Hematopoietic multipotent progenitor cell (in vitro differentiated cells): ENCODE measurements at places on chromosomes 1 and 21. TPM values are rescaled to one million over a fixed set of nuclear protein-coding genes. Genes with fewer than 3 reads are reported as not detected.

FALEC gene
- total RNA-seq = 0.27 TPM

CFAP74 gene
- not detected for total RNA-seq

IL19 gene
- not detected for total RNA-seq

FMO3 gene
- not detected for total RNA-seq

- DNase-seq = no peak
Measured at GRCh38 chr1:185244015-185244747, 72.9 kb downstream of the IVNS1ABP start.

- no peak for DNase-seq
Measured at GRCh38 chr1:78843546-78843945, 163.0 kb downstream of the ADGRL4 start.

- DNase-seq = no peak
Measured at GRCh38 chr1:100847361-100848082, 47.1 kb downstream of the EXTL2 start.

- DNase-seq = no peak
Measured at GRCh38 chr1:221794079-221794670, 52.3 kb upstream of the DUSP10 start.

- no peak for DNase-seq
Measured at GRCh38 chr1:53257454-53258081, 19.2 kb upstream of the MAGOH start.

DNA sequence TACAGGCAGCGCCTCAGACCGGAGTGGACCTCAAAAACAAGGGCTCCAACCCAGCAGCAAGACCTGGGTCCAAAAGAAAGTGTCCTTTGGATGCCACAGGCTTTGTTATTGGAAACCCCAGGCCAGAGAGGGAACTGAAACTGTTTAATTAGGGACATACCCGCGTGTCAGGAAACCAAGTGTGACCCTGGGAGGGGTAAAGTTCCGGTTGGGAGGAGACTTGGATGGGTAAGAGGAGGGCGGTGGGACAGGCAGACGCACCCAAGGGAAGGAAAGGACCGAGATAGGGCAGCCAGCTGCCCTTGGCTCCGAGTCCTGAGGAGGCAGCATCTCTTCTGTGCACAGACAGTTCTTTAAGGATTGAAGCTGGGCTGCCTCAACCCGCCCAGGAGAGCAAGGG, 71.4 kb downstream of the CDC7 start:
- no peak for DNase-seq

GRCh38 chr1:15676688-15677661, 7.1 kb upstream of the PLEKHM2 start:
- no peak for DNase-seq

DNA sequence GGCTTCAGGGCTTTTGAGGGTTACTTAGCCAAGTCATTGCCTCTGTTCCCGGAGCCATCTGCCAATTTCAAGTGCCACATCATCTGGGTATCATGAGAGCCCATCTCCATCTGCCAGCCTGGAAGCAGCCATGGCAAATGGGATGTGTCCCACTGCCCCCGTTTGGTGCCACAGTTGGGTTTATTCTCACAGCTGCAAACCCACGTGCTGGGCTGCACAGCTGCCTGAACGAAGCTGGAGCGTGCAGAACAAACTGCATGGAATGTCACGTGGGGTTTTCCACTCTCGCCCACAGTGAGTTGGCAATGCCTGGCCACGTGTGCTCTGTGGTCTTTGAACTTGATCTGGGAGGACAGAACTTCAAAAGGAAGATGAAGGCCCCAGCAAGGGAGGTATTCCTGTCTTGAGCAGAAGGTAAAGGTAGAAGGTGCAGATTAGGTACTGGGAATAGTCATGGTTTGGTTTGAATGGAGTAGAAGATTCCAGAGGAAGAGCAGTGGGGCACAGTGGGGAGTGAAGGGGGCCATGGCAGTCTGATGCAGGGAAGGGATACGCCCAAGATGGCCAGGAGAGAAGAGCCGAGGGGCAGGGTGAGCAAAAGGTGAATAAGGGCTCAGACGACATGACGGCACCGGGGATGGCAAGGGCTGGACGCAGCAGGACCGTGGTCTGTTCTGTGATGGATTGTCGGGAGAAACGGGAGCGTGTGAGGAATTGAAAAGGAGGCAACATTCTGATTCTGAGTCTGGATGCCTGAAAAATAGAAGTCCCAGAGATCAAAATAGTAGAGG, 222.0 kb downstream of the KAZN start:
- DNase-seq = no peak
